ENCODE measurements at places on chromosomes 13 and 19. TPM values are rescaled to one million over a fixed set of nuclear protein-coding genes. Genes with fewer than 3 reads are reported as not detected.
A peak's percentile ranks its signal among the peaks of the same experiment; 100 is the strongest.

DNA sequence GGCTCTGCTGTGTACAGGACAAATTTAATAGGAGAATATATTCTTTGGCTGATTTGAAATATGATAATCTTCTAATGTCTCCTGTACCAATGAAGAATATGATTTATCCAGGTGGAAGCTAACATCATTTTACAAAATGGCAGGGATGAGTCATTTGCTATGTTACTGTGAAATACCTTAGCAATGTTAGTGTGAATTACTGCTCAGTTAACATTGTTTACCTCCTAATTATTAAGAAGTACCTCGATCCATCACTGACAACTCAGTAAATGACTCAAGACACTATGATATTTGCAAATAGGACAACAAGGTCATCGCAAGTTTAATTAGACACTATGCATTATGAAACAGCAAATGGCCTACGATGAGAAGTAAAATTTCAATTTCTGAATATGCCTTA lies 309.1 kb upstream of the EDNRB start:
- DNase-seq = no peak

DNA sequence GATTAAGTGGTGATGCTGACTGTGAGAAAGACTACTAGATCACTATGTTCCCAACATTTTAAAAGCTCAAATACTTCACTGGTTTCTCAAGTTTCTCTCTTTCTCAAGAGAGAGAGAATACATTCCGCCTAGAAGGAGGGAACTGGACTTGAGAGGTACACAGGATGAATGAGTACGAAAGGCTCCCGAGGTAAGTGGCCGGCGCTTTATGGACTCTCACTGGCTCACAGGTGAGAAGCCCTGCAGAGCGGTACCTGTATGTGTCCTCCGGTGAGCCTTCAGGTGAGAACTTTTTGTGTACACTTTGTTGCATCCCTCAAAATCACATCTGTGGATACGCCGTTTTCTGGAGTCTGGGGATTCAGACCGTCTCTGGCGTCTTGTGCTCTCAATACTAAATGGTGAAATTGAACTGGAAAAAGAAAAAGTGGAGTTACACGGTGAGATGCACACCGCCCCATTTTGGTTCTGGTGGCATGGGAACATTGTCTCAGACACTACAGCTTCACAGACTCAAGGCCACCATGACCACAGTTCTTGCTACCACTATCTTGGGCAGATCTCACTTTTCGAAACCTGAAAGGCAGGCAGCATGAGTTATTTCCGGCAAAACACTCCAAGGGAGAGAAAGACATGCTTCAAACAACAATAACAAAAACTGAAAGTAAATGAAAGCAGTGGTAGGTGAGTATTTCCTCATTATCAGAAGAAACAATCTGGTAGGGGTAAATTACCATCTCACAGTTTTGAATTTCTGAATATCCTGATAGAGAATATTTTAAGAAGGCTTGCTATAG lies 418.9 kb downstream of the KLF12 start:
- peak; percentile 49 for DNase-seq

DNA sequence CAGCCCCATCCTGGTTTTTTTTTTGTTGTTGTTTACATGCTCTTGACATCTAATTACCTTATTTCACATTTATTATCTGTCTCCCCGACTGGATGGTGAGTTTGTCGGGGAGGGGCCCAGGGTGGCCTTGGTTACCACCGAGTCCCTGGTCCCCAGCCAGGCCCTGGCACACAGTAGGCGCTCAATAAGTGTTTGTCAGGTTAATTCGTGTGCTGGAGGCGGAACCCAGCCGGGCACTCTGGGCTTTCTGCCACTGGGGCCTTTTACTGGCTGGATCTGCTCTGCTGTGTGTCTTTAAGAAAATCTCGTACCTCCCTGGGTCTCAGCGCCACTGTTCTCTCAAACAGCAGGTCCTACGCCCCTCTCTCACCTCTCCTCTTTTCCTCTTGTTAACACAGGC lies 4.6 kb downstream of the NRTN start:
- no peak for DNase-seq

DNA sequence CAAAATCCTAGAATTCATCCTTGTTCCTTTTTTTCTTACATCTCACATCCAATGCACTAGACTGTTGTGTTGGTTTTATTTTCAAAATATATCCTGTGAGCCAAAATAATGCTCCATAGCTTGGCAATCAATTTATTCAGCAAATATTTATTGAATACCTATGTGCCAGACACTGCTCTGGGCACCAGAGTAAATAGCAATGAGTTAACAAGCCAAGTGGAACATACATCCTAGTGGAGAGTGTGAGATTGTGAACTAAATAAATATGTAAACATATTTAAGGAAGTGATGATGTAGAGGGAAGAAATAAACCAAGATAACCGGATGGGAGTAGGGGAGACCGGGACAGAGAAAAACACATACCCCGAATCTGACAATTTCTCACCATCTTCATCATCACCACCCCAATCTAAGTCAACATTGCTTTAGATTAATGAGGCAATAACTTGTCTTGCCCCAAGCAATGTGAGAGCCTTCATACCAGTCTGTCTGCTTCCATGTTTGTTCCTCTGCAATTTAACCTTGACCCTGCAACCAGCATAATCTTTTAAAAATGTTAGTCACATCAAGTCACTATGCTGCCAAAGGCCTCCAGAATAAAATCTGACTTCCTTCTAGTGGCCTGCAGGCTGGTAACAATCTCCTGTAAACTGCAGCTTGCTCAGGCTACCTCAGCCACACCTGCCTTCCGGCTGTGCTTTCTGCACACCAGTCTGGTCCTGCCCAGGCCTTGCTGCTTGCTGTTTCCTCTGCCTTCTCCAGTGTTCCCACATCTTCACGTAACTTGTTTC lies 199.2 kb downstream of the DLEU7 start:
- DNase-seq = peak; percentile 64

GRCh38 chr13:29527916-29528315 lies 67.6 kb downstream of the SLC7A1 start:
- DNase-seq = no peak

DNA sequence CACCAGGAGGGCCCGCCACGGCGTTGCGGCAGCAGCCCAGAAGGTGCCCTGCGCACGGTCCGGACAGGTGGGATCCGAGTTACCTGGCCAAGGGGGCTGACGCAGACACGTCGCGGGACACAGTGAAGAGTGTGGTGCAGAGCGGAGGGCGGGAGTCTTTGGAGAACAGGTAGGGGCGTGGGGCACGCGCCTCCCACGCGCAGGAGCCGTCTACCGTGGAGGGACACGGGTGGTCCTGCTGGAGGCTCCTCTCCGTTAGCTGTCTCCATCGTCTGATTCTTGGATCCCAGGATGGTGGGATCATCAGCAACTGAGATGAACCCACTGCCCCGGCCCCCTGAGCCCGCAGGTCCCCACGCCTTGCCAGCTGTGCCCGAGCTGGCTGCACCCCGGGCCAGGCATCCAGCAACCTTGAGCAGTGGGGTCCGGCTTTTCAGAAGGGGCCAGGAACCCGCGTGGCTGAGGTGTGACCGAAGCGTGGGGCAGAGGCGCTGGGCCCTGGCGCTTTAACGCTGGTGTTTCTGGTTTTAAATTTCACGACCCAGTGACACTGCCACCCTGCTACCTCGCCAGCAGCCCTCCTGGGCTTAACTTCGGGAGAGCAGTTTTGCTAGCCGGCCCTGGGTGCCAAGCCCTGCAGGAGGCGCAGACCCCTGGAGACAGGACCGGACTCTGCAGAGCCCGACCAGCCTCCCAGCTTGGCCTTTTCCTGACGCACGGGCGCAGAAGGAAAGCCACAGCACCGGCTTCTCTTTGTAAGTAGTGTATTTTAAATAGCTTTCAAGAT lies 7.3 kb downstream of the FGF22 start:
- no peak for DNase-seq

GRCh38 chr19:32023564-32023832 lies 321.9 kb upstream of the ZNF507 start:
- DNase-seq = no peak

- DNase-seq = no peak
Measured at GRCh38 chr13:74168263-74168675, 34.1 kb upstream of the KLF12 start.

GRCh38 chr13:113272701-113273181 lies 24.3 kb upstream of the LAMP1 start:
- no peak for DNase-seq

GRCh38 chr19:43674596-43674995 lies 4.6 kb upstream of the PLAUR start:
- DNase-seq = no peak

- DNase-seq = no peak
Measured at GRCh38 chr13:46571909-46572595, 19.1 kb downstream of the LRCH1 start.

The PCP2 gene
- total RNA-seq = 1.7 TPM

The CAPN12 gene
- 27.6 TPM for total RNA-seq

The KLK10 gene
- total RNA-seq = 0.29 TPM

The LRRC63 gene
- total RNA-seq = 0.83 TPM

The SIGLEC12 gene
- total RNA-seq = 0.34 TPM

The SHISA2 gene
- 0.21 TPM for total RNA-seq

The FFAR2 gene
- 0.36 TPM for total RNA-seq
